ENCODE measurements at places on chromosomes 1 and 21.

GRCh38 chr1:205576805-205577761, 54.7 kb downstream of the ELK4 start:
- no peak overlapping the region for H3K27ac ChIP-seq
- no peaks in the 10 kb centered on the region for H3K36me3 ChIP-seq
- no peak overlapping the region for H3K4me3 ChIP-seq

GRCh38 chr1:55055084-55055882, 15.9 kb downstream of the PCSK9 start:
- no peaks in the 10 kb centered on the region for H3K4me1 ChIP-seq
- peaks cover 46% of the 10 kb centered on the region for H3K36me3 ChIP-seq
- no peak overlapping the region for H3K4me3 ChIP-seq
- no peak overlapping the region for H3K27ac ChIP-seq
- H3K27me3 ChIP-seq = no peaks in the 10 kb centered on the region
- DNase-seq = no peak

- H3K4me3 ChIP-seq = no peak overlapping the region
- no peaks in the 10 kb centered on the region for H3K36me3 ChIP-seq
- no peaks in the 10 kb centered on the region for H3K27me3 ChIP-seq
- DNase-seq = no peak
- H3K27ac ChIP-seq = no peak overlapping the region
- H3K4me1 ChIP-seq = no peaks in the 10 kb centered on the region
Measured at GRCh38 chr1:106768077-106768476, 288.4 kb upstream of the PRMT6 start.

DNA sequence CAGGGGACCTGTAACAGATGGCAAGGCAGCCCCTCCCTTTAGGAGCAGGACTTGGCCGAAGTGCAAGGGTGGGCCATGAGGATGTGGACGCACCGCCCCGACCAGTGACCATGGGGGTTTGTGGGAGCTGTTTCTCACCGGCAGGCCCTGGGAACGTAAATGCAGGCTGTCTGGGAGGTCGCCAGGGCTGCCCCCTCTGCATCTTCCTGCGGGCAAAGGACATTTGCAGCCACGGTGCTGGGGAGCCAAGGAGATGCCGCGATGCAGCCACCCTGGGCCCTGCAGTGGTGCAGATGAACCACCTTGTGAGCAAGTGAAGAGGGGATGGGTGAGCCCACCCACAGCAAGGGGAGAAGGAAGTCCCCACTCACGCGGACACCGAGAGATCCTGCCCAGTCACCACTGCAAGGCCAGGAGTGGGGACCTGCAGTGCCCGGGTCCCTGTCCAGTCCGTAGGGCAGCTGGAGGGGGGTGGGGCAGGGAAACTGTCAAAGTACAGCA, 121.1 kb downstream of the SIK1 start:
- H3K4me3 ChIP-seq = no peak overlapping the region
- no peaks in the 10 kb centered on the region for H3K27me3 ChIP-seq
- no peaks in the 10 kb centered on the region for H3K36me3 ChIP-seq
- no peak overlapping the region for H3K27ac ChIP-seq
- DNase-seq = no peak
- no peaks in the 10 kb centered on the region for H3K4me1 ChIP-seq

GRCh38 chr1:148263128-148263905, 111.2 kb upstream of the NBPF11 start:
- H3K27ac ChIP-seq = peak overlapping the region; percentile 64
- peak; percentile 92 for DNase-seq
- no peaks in the 10 kb centered on the region for H3K36me3 ChIP-seq
- H3K4me3 ChIP-seq = peak overlapping the region; percentile 51
- H3K4me1 ChIP-seq = peaks cover 1% of the 10 kb centered on the region
- no peaks in the 10 kb centered on the region for H3K27me3 ChIP-seq

- no peak overlapping the region for H3K27ac ChIP-seq
- no peak overlapping the region for H3K4me3 ChIP-seq
- H3K27me3 ChIP-seq = no peaks in the 10 kb centered on the region
- no peak for DNase-seq
- no peaks in the 10 kb centered on the region for H3K4me1 ChIP-seq
Measured at GRCh38 chr1:235525314-235525713, 21.1 kb upstream of the B3GALNT2 start.

DNA sequence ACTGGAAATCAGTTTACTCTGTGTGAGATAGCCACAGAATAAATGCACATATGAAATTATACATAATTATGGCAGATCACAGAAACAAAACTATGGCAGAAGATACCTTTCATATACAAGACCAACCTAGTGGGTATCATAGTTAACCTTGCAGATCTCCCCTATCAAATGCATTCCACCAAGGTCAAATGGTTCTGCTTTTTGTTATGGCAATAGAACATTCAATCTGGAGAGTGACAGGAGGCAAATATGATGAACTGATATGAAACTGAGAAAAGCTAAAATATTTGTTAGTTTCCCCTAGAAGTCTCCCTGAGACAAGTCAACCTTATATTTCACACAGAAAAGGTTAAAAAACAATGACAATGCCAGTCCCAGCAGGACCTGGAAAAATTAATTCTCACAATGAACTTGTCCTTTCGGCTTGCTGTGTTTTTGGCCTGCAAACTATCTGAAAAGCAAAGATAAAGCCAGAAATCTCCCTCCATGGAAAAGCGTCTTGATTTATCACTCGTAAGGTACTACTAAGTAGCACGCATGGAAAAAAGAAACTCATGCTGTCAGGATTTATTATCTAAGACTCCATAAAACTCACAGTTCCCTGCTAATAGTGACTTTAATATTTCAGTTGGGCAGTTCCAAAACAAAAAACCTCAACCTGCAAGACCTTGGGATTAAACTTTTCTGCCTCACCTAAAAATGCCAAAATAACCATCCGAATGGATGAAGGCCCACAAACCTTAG, 174.3 kb downstream of the TGFBR3 start:
- no peak for DNase-seq
- H3K4me3 ChIP-seq = no peak overlapping the region
- no peaks in the 10 kb centered on the region for H3K36me3 ChIP-seq
- H3K27me3 ChIP-seq = no peaks in the 10 kb centered on the region

DNA sequence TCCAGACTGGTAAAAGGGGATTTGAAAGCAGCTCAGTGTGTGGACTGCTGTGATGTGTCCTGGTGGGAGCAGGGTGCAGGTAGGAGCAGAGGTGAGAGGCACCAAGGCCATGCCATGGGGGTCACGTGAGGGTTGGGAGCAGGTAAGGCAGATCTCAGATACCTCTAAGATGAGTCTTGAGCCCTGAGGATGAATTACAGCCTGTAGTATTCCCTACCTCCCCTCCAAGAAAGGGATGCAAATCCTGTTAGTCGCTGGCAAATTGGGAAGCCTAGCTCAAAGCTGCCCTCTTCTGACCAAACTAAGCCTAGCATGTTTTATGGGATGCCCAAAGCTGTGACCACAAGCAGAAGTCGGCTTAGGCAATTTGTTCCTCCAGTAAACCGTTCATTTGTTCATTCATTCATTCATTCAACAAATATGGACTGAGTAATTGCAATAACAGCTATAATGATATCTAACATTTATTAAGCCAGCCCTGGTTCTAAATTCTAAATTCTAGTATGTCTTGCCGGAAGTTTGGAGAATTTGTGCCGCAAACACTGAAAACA, 3.9 kb upstream of the NUAK2 start:
- DNase-seq = peak; percentile 84
- peaks cover 9% of the 10 kb centered on the region for H3K4me1 ChIP-seq
- no peak overlapping the region for H3K4me3 ChIP-seq

- H3K4me1 ChIP-seq = no peaks in the 10 kb centered on the region
- H3K36me3 ChIP-seq = no peaks in the 10 kb centered on the region
- H3K4me3 ChIP-seq = no peak overlapping the region
- H3K27ac ChIP-seq = no peak overlapping the region
- no peak for DNase-seq
- H3K27me3 ChIP-seq = no peaks in the 10 kb centered on the region
Measured at GRCh38 chr1:121516234-121516967, 331.6 kb downstream of the SRGAP2C start.

- H3K27me3 ChIP-seq = no peaks in the 10 kb centered on the region
- no peak for DNase-seq
- H3K4me3 ChIP-seq = no peak overlapping the region
- H3K4me1 ChIP-seq = no peaks in the 10 kb centered on the region
Measured at GRCh38 chr1:225471109-225471452, 43.2 kb upstream of the LBR start.

GRCh38 chr1:223860051-223860622, 14.4 kb upstream of the TP53BP2 start:
- no peaks in the 10 kb centered on the region for H3K27me3 ChIP-seq
- H3K4me1 ChIP-seq = no peaks in the 10 kb centered on the region
- H3K4me3 ChIP-seq = no peak overlapping the region
- H3K36me3 ChIP-seq = no peaks in the 10 kb centered on the region
- H3K27ac ChIP-seq = no peak overlapping the region
- DNase-seq = no peak

GRCh38 chr1:93338387-93339146, 7.1 kb upstream of the DR1 start:
- no peak overlapping the region for H3K27ac ChIP-seq
- H3K27me3 ChIP-seq = no peaks in the 10 kb centered on the region
- 0 out of 2 replicates have a peak, but pooled peaks cover 2% of the 10 kb centered on the region for H3K36me3 ChIP-seq
- H3K4me1 ChIP-seq = peaks cover 5% of the 10 kb centered on the region

- H3K27ac ChIP-seq = no peak overlapping the region
- no peaks in the 10 kb centered on the region for H3K4me1 ChIP-seq
- DNase-seq = no peak
- H3K4me3 ChIP-seq = no peak overlapping the region
Measured at GRCh38 chr1:108140936-108141335, 59.2 kb downstream of the SLC25A24 start.

DNA sequence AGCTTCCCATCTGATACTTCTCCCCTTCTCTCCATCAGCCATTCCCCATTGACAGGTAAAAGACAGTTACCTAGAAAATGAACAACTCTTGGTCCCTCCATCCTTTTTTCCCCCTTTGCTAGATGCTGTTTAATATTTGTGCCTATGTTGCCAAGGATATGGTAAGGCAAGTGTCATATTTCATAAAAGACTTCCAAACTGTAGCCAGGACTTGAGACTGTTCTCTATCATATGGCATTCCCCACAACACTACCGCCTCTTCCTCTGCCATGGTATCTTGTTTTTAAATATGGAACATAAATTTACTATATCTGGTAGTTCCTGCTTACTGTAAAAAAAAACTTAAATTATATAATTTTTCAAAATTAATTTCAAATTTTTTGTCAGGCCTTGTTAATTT, 97.2 kb downstream of the PHTF1 start:
- no peaks in the 10 kb centered on the region for H3K4me1 ChIP-seq
- H3K27me3 ChIP-seq = no peaks in the 10 kb centered on the region
- no peak for DNase-seq
- H3K36me3 ChIP-seq = no peaks in the 10 kb centered on the region

DNA sequence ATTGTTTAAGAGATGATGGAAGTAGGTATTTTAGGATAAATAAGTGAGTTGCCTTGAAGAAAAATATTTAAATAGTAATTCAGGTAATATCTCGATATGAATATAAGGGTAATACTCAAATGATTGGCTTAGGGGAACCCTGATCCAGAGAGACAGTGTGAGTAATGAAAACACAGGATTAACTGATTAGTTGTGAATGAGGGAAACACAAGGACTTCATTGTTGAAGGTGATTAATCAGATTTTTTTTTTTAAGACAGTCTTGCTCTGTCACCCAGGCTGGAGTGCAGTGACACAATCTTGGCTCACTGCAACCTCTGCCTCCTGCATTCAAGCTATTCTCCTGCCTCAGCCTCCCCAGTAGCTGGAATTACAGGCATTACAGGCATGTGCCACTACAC, 12.7 kb downstream of the SLC25A33 start:
- H3K4me3 ChIP-seq = no peak overlapping the region
- no peaks in the 10 kb centered on the region for H3K4me1 ChIP-seq
- no peaks in the 10 kb centered on the region for H3K27me3 ChIP-seq
- no peak overlapping the region for H3K27ac ChIP-seq

GRCh38 chr1:18480315-18481189, at the start of gene KLHDC7A:
KLHDC7A (plus strand) TSS chr1:18480930; CDS start chr1:18480982, 52 bp downstream.
- H3K27me3 ChIP-seq = no peaks in the 10 kb centered on the region
- H3K27ac ChIP-seq = no peak within 1 kb of the TSS
- H3K36me3 ChIP-seq = peaks cover 5% of the 10 kb centered on the region
- no peak within 1 kb of the TSS for H3K4me3 ChIP-seq

- no peak overlapping the region for H3K4me3 ChIP-seq
- no peak overlapping the region for H3K27ac ChIP-seq
- DNase-seq = no peak
- H3K36me3 ChIP-seq = no peaks in the 10 kb centered on the region
- no peaks in the 10 kb centered on the region for H3K27me3 ChIP-seq
Measured at GRCh38 chr21:36232641-36233040, 76.0 kb downstream of the DOP1B start.

DNA sequence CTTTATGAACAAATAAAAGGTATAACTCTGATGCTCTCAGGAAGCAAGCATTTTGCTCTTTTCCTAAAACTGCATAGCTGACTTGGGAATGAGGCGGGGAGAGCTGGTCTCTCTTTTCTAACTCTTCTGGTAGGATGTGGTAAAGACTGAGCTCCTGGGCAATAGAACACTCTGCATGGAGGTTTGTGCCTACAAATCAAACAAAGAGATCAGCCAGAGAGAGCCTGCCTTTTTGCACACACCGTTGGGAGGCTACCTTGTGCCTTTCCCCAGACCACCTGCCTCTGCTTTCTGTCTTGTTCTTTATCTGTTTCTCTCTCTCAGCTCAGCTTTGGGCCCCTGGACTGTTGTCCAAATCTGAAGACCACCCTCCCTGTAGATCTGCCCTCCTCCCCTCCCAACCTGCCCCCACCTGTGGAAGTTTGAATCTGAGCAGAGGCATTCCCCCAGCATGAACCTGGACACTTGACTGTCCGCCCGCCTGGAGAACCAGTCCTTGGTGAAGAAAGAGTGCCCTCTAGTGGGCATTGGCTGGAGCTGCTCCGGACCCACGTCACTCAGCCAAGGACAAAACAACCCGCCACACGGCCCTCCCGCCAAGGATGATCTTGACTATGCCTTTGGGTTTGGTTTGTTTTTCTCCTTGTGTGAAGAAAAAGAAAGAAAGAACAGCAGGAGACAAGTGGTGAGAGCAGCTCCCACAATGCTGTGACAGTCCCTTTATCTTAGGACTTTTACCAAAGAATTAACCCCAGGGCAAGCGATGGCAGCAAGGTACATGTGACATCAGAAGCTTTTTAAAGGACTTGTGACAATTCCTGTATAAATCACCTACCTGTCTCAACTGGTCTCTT, 228.2 kb downstream of the PBX1 start:
- H3K27me3 ChIP-seq = no peaks in the 10 kb centered on the region
- H3K4me3 ChIP-seq = no peak overlapping the region
- H3K27ac ChIP-seq = no peak overlapping the region
